ENCODE measurements at places on chromosomes 4 and X.

- DNase-seq, result no peak
Measured at GRCh38 chrX:47285836-47286320, 53.1 kb downstream of the USP11 start.

DNA sequence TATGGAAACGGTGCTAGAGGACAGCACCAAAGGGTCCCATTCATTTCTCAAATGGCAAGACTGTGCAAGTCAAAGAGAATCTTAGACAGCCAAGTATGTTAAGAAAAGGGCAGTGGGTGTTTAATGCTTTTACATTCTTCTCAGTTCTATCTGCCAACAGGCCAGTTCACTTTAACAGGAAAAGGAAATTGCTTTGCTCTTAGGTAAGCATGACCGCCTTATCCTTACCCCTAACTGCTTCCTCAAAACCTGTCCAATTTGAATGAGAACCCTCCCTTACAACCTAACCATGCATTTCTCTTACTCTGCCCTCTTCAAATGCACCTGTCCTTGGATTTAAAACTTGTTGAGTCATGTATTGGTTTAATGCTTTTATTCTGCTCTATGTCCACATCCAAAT, 44.5 kb upstream of the BLTP1 start:
- DNase-seq, result no peak

DNA sequence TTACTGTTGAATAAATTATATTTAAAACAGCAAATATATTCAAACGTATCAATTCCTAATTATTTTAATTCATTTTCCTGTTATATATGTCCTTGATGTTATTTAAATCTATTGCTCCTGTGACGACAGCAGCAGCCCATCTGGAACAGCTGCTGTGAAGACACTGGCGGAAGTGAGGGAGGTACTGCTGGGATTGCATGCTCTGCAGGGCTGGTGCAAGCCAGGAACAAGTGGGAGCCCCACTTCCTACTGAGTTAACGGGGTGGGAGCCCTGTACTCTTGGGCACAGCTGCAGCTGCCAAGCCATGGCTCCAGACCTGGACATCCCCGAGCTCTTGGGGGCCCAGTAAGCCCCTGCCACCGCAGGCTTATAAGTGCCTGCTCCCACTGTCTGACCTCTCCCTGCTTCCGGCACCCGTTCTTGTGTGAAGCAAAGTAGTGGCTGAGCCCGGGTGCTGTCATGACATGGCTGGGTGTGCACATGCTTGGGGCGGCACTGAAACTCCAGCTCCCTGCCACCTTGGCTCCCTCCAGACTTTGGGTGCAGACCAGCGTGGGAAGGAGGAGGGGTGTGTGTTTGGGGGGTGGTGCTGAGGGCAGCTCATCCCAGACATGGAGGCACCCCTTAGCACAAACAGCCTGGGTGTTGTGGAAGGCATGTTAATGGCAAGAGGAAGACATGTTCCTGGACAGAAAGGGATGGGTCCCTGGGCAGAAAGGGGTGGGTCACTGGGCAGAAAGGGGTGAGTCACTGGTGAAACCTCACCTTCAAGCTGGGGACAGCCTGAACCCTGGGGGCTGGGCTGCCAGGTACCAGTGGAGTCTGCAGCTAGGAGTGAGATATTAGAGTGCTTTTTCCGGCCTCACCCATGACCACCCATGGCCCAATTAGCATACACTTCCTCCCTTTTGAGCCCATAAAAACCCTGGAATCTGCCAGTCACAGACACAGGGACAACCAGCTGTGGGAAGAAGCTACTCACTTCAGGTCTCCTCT, 1981.3 kb upstream of the IGFBP7 start:
- no peak for DNase-seq

GRCh38 chr4:184938871-184939270, 79.4 kb upstream of the HELT start:
- DNase-seq, result no peak

DNA sequence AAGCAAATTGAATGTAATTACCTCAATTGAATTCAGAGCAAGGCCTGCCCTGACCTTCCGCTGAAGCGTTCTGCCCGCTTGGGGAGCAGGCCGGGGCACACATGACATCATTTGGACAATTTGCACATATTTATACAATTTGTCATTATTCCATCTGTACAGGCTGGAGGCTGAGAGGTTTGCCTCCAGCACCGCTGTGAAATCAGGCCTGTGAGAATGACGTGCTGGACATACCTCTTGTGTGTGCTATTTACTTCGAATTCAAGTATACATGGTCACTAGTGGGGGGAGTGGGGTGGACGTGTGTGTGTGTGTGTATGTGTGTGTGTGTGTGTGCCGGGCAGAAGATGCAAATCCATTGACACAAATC, 285.6 kb downstream of the SHOX start:
- peak; percentile 37 for DNase-seq

- DNase-seq, result no peak
Measured at GRCh38 chrX:17030580-17031270, 84.3 kb downstream of the REPS2 start.

DNA sequence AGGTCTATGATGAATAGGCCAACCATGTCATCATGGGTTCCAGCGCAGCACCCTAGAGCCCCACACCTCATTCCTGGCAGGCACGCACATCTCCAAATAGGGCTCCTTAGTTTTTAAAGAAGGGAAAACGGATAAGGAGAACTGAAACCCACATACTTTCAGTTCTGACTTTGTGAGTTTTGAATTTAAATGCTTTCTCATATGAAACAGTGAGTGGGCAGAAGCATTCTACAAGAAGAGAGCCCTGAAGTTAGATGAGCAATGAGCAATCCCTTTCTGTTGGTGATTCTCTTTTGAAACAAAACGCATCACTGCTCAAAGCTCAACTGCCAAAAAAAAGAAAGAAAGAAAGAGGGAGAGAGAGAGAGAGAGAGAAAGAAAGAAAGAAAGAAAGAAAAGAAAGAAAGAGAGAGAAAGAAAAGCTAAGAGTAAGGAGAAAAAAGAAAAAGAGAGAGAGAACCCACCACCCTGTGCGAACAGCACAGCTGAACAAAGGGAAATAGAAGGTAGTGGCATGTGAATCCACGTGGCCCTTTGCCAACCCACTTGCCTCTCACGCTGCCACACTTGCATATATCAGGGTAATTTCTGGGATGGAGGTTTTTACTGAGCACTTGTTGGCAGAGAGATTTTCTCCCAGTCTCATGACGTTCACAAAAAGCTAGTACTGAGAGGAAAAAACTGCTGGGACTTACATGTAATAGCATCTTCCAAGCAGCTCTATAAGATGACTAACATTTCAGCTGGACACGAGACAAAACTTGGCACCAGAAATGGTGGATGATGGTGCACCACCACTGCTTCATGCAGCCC, 31.0 kb downstream of the TMSB4X start:
- no peak for DNase-seq

Data from skeletal muscle cell (primary cell).